BE2C (cell line): ENCODE measurements at places on chromosomes 4 and X.

GRCh38 chr4:15893962-15894361, 44.6 kb downstream of the FGFBP1 start:
- no peak for DNase-seq

DNA sequence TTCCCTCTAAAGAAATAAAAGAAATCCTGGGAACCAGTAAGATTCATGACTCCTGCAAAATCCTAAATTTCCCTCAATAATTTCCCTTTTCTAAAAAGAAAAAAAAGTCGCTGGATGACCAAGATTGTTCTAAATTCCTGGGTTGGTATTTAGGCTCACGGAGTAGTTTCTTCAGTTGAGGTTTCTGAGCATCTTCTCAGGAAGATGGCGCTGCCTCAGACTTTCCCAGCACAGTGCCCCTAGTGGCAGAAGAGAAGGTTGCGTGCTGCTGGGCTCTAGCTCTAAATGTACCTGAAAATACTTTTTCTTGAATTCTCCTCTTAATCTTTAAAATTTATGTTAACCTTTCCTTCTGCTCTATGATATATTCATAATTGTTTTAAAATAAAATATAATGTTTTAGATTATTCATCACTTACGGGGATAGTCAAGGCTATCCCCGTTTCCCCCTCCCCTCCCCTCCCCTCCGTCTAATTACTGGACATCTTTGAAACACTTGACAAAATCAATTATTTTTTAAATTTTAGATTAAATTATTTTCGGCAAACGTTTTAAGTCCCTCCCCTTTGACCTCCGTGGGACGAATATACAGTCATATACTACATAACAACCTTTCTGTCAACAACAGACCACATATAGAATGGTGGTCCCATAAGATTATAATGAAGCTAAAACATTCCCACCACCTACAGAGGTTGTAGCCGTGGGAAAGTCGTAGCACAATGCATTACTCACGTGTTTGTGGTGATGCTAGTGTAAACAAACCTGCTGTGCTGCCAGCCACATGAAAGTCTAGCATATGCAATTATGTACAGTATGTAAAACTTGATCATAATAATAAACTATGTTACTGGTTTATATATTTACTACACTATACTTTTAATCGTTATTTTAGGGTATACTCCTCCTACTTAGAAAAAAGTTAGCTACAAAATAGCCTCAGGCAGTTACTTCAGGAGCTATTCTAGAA, 41.0 kb upstream of the GATB start:
- DNase-seq: peak; percentile 68

GRCh38 chr4:2096073-2096609, 37.0 kb downstream of the NAT8L start:
- no peak for DNase-seq

GRCh38 chr4:176671532-176671931, 121.2 kb downstream of the VEGFC start:
- DNase-seq: no peak
